ENCODE measurements at places on chromosomes 3 and 15.

GRCh38 chr3:85877631-85878030 lies 918.8 kb downstream of the CADM2 start:
- no peak for DNase-seq

DNA sequence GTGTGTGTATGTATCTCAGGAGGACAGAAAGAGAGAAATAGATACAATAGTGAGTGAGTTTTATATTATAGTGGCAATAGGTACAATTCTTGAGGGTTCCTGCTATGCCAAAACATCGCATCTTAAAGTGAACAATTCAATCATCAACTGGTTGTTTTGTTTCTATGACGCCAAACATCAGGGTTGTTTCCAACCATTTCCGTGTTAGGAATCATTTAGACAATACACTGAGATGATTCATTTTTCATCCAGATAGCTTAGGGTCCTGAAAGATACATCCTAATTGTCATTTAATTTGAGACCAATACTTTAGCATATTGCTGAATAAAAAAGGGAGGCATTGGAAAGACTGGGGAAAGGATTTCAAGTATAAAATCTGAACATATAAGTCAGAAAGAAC lies 472.2 kb downstream of the MCTP2 start:
- DNase-seq = no peak

GRCh38 chr3:57065588-57065987 lies 5.1 kb downstream of the SPATA12 start:
- DNase-seq = no peak

DNA sequence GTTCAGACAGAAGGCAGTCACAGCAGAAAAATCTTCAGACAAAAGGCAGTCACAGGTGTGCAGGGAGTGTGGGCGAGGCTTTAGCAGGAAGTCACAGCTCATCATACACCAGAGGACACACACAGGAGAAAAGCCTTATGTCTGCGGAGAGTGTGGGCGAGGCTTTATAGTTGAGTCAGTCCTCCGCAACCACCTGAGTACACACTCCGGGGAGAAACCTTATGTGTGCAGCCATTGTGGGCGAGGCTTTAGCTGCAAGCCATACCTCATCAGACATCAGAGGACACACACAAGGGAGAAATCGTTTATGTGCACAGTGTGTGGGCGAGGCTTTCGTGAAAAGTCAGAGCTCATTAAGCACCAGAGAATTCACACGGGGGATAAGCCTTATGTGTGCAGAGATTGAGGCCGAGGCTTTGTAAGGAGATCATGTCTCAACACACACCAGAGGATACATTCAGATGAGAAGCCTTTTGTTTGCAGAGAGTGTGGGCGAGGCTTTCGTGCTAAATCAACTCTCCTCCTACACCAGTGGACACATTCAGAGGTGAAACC lies 27.6 kb downstream of the ZNF589 start:
- DNase-seq = no peak

GRCh38 chr3:147431751-147432150 lies 22.6 kb downstream of the ZIC1 start:
- no peak for DNase-seq

- DNase-seq = no peak
Observed at GRCh38 chr3:184968115-184968514, 156.1 kb downstream of the VPS8 start.

GRCh38 chr3:186746008-186746407 lies 28.8 kb downstream of the KNG1 start:
- DNase-seq = peak; percentile 21

DNA sequence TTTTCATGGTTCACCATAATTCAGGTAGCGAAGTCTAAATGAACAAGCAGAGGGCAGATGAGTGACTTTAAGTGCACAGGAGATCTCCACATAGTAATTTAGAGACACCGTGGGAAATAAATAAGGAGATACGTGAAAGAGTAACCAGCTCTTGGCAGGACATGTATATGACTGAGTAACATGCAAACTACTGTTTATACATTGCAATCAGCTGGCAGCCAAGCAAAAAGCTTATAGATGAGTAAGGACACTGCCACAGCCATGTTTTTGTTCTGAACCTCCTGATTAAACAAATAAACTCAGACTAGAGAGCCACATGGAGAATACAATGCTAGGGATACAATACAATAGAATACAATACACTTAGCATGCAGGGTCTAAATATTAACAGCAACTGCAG lies 252.4 kb downstream of the FHIT start:
- DNase-seq = no peak

GRCh38 chr3:66312039-66312438 lies 91.2 kb downstream of the SLC25A26 start:
- no peak for DNase-seq

DNA sequence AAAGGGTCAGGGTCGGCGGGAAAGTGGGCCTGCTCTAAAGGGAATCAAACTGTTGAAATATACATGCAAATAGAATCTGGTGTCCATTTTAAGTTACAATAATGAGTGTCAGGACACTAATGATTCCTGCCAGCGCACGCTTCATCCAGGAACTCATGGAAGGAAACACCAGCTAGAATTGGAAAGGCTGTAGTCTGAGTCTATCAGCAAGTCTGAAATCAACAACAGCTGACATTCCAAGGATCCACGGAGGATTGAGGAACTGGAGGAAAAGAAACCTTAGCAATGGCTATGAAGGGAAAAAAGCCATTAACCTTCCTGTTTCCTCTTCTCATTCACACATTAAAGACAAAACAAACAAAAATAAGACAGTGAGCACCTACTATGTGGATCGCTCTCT lies 1063.1 kb downstream of the NTRK3 start:
- DNase-seq = peak; percentile 4

DNA sequence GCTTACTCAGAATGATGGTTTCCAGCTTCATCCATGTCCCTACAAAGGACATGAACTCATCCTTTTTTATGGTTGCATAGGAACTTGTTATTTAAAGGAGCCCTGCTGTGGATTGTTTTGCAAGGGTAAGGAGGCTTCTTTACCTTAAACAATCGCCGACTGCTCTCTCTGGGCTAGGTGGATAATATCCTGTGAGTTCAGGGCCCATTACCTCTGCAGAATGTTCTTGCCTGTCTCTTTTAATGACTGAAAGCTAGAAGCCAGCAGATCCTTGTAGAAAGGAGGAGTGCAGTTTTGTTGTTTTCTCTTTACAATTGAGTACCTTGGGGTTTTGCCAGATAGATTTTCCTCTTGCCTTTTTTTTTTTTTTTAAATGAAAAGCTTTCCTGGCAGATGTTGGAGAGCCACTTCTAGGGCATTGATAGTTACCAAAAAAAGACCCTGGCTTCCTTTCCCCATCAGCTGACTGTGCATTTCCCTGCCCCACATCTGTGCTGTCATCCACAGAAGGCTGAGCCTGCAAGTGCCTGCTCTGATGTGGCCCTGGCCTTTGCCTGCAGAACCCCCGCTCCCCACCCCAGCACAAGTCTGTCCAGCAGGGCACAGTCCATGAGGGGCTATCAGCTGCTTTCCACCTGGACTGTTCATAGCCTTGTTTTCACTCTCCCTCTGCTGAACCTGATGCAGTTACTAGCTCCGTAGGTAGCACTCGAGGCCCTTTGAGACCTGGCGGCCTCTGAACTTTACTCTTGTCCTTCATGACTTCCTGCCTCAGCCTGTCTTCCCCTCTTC lies 113.1 kb downstream of the CHCHD6 start:
- peak; percentile 32 for DNase-seq

DNA sequence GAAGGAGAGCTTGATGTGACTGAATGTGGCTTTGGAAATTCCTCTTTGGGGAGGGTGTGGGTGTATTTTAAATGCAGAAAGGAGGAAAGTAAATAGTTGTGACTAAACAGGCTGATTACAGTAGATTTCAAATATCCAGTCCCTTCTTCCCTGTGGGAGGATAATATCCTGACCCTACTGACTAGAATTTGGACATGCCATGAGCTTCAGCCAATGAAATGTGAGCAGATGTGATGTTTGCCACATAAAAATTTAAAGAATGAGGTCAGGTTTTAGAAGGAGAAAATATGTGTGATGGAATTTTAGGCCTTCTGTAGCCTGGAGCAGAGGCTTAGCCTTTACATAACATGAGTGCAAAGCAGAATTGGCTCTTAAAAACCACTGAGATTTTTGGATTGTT lies 1218.9 kb downstream of the ROBO2 start:
- no peak for DNase-seq

GRCh38 chr3:155385896-155386625 lies 92.6 kb upstream of the STRIT1 start:
- DNase-seq = no peak

- no peak for DNase-seq
Observed at GRCh38 chr15:83999396-84000135, 236.0 kb upstream of the GOLGA6L4 start.

DNA sequence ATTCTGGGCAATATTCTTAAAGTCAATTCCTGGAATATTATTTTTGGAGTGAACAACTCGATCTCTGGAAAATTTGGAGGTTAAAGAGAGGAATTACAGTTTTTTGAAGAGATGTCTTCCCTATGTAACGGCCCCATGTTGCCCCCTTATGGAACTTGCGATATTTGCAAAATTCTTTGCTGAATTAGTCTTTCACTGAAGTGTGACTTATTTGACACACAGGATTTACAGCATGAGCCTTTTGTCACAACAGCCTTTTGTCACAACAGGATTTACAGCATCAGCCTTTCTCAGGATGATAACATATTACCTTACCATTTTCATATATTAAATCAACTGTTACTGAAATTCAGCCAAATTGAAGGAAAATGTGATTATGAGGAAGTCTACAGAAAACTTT lies 37.8 kb upstream of the SPTSSB start:
- DNase-seq = peak; percentile 61

GRCh38 chr3:3532508-3532907 lies 266.7 kb upstream of the LRRN1 start:
- DNase-seq = no peak

DNA sequence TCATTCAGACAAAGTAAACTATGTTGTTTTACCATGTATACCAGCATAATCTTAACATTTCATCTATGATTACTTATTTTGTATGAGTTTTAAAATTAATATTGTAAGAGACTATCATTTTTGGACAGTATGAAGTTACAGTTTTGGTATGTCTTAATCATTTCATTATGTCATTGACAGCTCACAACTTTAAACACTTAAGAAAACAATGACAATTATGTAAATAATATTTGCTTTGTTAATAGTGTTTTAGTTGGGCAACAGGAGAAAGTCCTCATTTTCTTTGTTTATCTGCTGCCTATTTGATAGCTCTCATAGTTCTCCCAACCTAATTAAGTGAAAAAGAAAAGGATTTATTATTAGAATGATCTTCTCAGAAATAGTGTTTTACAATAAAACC lies 80.2 kb downstream of the MEF2A start:
- DNase-seq = no peak

GRCh38 chr3:49600781-49601180 lies 46.5 kb downstream of the BSN start:
- DNase-seq = no peak

GRCh38 chr3:123663977-123664376 lies 79.1 kb upstream of the HACD2 start:
- no peak for DNase-seq

DNA sequence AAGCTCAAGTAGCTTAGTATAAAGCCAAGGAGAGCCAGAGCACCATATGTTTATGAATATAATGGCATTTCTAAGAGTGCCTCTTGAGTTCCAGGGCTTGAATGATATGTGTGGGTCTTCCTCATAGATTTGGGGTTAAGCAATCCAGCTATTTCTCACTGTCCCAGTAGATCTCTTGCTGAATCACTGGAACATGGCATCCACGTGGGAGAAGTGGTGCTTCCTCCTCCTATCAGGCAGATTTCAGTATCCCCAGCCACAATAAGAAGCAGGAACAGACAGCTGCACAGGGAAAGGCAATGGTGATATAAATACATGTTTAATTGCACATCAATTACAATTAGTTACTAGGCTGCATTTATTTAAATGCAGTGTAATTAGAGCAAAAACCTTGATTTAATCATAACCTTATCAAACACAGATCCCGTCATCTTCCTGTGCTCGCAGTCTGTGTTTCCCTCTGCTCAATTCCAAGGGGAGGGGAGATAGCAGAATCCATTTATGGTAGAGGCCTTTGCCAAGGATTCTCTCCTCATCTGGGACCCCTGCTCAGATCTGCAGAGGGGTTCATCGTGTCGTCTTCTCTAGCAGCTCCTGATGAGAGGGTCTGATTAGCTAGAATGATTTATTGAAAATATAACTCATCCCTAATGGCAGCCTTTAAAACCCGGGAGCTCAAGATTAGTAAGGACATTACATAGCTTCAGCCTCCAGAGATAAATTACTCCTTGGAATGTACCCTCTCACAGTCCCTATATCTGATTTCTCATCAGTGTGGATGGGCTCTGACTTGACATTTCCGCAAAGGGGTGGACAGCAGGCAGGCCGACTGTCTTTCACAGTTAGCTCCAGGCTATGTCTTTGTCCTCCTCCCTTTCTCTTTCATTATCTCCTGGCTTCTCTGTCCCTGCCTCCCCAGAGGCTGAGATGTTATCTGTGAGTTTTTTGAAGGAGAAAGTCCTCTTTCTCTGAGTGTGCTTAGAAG lies 775.9 kb downstream of the AGBL1 start:
- DNase-seq = no peak

DNA sequence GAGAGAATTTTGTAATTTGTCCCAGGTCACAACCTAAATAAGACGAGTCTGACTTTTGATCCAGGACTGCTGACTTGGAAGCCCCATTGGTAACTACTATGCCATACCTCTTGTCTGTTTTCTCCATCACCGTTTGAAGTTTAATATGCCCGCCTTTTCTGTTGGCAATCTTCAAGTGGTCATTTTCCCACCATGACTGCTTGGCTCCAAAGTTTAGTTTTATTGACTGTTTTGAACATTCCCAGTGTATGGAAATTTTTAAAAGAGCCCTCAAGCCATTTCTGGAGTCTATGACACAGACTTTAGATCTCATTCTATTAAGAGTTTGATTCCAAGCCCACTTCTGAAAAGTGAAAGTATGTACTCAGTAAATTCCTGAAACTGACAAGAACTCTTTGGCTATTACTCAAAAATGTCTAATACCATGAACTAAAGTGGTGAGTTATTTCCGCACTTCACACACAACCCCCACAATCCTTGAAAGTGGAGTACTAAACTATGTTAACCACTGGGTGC lies 136.7 kb upstream of the ADAMTS9 start:
- peak; percentile 50 for DNase-seq

DNA sequence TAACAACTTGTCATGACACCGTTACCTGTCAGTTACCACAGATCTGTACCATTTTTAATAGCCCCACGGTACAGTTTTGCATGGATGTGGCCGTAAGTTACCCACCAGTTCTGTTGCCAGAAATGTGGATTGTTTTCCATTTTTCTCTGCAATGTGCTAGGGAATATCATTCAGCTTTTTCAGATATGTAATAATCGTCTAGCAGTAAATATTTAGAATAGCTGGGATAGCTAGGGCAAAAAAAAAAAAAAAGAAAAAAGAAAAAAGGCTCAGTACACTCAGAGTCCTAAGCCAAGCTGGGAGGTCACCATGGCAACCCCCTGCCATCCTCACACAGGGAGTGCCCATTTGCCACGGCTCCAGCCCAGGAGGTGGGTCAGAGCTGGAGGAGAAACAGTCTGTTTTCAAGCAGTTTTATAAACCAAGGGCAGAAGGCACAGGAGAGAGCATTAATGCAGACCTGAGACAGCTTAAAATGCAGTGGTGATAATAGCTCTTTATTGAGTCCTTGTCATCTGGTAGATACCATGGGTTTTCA lies 25.2 kb downstream of the PAQR5 start:
- DNase-seq = no peak
